ENCODE measurements at places on chromosomes 2 and 18. TPM values are rescaled to one million over a fixed set of nuclear protein-coding genes. Genes with fewer than 3 reads are reported as not detected.

- no peak for DNase-seq
Observed at GRCh38 chr2:45011121-45011520, 1.9 kb upstream of the SIX2 start.

- no peak for DNase-seq
Observed at GRCh38 chr2:169351725-169352124, 10.6 kb downstream of the LRP2 start.

The LYPD6 gene
- total RNA-seq: 2.1 TPM

GRCh38 chr2:241770185-241770935, 6.3 kb upstream of the GAL3ST2 start:
- no peak for DNase-seq

GRCh38 chr18:23864624-23865023, 149.9 kb upstream of the TTC39C start:
- no peak for DNase-seq

The LRATD1 gene
- 12.4 TPM for total RNA-seq

The ICA1L gene
- 20.8 TPM for total RNA-seq

The TMEM169 gene
- total RNA-seq: 0.79 TPM

The GPAT2 gene
- total RNA-seq: 1.7 TPM

The RGPD3 gene
- 0.15 TPM for total RNA-seq

DNA sequence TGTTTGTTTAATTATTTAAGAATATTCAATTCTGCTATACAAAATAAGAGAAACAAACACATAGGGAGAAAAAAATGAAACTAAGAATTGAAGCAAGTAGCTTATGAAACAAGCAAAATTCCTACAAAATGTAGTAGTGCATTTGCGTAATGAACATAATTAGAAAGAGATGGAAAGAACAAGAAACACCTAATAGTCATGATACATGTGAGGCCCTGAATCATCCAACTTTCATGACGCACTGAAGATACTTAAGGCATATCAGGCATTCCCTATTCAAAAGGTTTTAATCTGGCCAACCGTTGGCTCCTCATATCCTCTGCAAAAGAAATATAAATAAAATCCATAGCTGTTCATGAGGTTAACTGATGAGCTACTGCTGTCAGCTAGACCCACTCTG, 14.5 kb upstream of the NAB1 start:
- DNase-seq: no peak

The DUSP19 gene
- 4.7 TPM for total RNA-seq

The PIEZO2 gene
- total RNA-seq: 3.5 TPM

GRCh38 chr2:160223560-160223959, 23.5 kb upstream of the ITGB6 start:
- no peak for DNase-seq

GRCh38 chr2:120914839-120915521, 179.3 kb downstream of the GLI2 start:
- peak; percentile 88 for DNase-seq

- peak; percentile 64 for DNase-seq
Observed at GRCh38 chr2:28981016-28981441, at the start of gene TOGARAM2. TSS of gene TOGARAM2 (plus strand) at chr2:28981298. CDS start at chr2:28994835, 13,537 bp downstream.

DNA sequence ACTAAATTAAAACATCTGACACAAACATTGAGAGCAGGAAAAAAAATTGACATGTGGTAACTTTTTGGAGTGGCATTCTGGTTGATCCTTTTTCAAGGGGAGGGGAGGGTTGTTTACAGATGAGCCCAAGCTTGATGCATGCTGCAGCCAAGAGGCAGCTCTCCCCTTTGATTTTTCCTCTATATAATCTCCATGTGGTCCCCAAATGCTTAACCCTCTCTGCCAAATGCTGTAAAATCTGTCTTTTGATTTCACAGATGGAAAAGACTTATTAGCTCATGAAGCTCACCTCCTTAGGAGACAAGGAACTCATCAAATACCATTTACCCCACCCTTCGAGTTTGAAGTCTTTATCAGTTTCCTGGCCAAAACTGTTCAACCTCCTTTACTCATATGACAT, 623.0 kb downstream of the NRXN1 start:
- DNase-seq: no peak

The CNTNAP5 gene
- not detected for total RNA-seq

DNA sequence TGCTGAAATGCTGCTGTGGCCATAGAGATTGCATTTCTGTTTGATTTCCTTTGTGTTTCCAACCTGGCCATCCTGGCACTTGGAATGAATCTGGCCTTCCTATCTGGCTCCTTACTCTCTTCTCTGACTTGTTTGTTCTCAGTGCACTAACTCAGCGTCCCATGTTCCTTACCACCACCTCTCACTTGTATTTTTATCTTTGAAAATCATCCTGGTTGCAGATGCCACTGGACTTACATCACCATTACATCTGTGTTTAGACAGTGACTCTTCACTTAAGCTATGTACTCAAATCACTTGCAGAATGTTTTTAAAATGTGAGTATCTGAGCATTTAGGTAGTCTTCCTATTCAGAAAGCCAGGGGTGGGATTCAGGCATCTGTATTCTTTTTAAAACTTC, 239.5 kb downstream of the WDR7 start:
- no peak for DNase-seq

GRCh38 chr2:56099963-56100362, 83.8 kb upstream of the CCDC85A start:
- no peak for DNase-seq

DNA sequence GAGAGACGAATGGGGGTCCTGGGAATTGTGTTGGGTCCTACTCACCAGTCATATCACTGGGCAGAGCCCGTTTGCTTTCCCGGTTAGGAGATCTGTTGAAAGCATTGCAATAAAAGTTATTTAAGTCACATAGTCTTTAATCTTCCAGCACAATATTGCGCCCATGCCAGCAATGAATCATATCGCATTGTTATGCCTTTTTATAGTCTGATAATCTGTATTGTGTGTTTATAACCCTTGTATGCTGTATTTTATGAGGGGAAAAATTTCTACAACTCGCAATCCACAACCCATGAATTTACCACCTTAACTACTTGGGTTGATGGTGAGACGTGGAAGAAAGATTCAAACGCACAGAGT, 211.9 kb upstream of the SMIM21 start:
- DNase-seq: no peak

DNA sequence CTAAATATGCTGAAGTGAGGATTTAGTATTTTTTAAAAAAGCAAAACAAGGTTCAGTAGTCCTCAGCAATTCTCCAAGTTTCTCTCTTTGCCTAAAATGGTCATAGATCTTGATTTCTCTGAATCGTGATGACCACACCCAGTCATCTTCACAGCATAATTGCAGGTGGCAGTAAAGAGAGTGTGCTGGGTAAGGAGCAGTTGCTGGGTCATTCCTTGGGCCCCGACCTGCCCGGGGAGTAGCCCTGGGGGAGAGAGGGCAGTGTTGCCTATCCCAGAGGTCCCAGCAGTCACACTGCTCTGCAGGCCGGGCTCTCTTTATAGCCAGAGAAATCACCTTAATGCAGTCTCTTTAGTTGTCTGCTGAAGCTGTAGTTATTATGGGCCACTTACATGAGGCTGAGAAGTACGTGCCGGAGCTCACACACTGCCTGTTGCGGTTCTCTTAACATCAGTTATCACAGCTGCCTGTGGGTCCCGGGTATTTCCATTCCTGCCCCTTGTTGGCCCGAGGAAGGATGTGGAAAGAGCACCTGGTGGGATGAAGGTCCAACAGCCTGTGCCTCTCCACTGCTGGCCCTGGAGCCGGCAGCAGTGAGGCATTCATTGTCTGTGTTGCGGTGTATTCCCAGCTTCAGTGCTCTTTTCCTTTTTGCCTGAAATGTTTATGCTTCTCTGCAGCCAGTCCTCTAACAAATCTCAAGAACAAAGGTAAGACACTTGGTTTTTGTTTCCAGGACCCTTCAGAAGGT, 230.1 kb downstream of the ALPK2 start:
- no peak for DNase-seq

DNA sequence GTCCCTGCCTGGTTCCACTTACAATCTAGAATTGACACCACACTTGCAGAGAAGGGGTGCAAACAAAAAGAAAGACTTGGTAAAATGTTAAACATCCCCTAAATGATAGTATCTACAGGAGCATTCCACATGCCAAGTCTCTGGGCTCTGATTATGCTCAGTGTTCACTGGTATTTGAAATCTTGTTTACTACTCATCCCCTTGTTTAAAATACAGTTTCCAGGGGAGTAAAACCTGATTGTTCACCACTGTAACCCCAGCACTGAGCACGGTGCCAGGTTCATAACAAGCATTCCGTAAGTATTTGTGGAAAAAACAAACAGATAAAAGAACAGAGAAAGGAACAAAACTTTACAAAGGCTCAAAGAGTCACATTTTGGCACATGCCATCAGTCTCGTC, 11.7 kb downstream of the EPB41L3 start:
- DNase-seq: no peak

DNA sequence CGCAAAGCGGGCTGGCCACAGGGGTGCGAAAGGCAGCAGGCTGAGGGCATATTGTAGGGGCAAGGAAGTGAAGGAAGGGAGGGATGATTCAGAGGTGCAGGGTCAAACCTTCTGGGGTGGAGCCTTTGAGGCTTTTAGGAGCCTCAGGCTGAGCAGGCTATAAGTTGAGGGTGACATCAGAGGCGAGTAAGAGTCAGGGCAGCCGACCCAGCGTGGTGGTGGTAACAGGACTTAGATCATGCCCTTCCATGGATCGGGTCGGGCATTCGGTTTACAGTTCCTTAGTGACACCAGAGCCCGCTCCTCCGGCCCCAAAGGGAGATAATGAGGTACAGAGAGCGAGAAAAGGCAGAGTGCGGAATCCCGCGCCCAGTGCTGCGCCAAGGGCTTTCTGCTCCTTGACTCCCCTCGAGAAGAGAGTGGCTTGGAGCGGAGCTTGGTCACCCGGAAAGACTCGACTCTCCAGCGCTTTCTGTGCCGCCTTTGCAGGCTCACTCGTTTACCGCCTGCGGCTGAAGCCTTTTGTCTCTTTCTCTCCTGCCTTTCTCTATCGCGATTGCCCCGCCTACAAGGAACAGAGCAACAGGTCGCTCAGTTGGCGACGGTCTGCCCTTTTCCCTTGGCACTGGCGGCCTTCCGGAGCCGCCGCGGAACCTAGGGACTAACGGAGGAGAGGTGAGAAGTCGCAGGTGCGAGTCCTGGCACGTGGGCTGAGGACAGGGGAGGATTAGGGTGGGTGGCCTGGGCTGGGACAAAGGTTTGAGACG, 720 bp downstream of the LBX2 start:
- no peak for DNase-seq

All from ovary (tissue), 10 donors.